ENCODE measurements at places on chromosomes 6 and 20.

DNA sequence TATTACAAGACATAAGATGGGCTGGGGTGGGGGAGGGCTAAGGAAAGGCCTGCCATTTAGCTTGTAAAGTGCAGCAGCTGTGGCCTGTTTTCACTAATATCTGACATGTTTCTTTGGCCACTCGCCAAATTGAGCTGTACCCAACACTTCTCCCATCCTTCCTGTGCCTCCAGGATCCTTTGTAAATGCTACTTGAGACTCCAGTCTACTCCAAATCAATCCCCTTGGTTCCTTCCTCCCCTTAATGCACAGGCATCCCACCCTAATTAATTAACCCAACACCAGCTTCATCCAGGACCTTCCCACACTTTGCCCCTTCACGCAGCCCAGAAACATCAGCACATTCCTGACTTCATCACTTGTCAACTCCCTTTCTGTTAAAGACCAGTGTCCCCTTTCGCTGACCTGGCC, 55.0 kb upstream of the TCF21 start:
- DNase-seq: no peak

- no peak for DNase-seq
Observed at GRCh38 chr20:9243986-9244385, 175.1 kb downstream of the PLCB4 start.

DNA sequence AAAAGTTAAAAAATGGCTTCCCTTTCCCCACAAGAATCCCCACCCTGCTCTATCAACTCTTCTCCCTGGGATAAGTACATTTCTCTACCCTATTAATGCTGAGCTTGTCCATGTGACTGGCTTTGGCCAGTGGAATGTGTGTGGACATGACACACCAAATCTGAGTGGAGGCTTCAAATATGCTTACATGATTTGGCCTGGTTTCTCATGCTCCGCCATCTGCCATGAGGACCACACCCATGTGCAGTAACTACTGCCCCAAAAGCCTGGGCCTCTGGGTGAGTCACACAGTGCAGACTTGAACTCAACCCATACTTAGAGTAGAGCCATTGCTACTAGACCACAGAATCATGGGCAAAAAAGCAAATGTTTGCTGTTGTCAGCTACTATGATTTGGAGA, 65.4 kb downstream of the PRND start:
- no peak for DNase-seq

DNA sequence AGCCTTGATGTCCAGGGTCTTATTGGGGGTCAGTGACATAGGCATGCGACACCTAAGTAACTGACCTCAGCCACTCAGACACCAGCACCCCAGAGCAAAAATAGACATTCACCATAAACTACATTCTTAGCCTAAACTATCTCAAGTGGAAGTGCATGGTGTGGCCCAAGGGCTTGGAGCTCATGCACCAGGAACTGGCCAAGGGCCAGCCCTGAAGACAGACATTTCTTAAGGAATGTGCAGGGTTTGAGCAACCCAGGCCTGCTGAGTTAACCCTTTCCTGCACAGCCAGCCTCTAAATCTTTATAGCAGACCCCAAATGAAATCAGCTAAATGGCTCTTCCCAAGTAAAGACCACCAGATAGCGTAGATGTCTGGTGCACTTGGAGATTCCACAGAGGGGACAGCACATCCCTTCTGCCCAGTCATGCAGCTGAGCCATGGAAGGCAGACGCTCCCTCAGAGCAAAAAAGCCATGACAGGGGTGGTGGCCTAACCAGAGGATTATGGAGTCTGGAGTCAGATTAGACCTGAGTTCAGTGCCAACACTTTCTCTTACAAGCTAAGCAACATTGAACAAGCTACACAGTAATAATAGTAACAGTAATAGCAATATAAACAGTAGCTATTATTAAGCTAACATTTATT, 222.6 kb downstream of the ZMYND8 start:
- no peak for DNase-seq

GRCh38 chr6:108521616-108522107, 39.1 kb upstream of the FOXO3 start:
- DNase-seq: no peak

DNA sequence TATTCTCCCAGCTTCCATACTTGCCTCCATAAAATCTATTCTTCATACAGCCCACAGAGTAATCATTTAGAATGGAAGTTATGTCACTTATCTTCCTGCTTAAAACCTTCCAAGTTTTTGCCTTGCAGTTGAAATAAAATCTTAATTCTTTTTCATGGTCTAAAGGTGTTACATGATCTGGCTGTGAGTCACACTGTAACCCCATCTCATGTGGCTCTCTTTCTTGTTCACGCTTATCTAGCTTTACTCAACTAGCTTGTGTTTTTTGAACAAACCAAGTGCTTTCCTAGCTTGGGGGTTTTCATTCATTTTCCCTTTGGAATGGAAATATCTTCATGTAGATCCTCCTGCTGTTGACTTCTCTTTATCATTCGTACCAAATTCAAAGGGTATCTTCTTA, 23.6 kb upstream of the THEMIS start:
- no peak for DNase-seq

Measured in heart right ventricle (tissue), 16 donors.